Brain (organoid and tissue), 16 donors: ENCODE measurements at places on chromosomes 16 and 17. TPM values are rescaled to one million over a fixed set of nuclear protein-coding genes. Genes with fewer than 3 reads are reported as not detected.

GRCh38 chr16:66703406-66704215 is 7.1 kb upstream of the CMTM4 start:
- no peak for DNase-seq

GRCh38 chr16:79484237-79484636 is 116.3 kb downstream of the MAF start:
- DNase-seq: no peak

GRCh38 chr17:68498479-68499326 is 13.5 kb upstream of the PRKAR1A start:
- DNase-seq: no peak

DNA sequence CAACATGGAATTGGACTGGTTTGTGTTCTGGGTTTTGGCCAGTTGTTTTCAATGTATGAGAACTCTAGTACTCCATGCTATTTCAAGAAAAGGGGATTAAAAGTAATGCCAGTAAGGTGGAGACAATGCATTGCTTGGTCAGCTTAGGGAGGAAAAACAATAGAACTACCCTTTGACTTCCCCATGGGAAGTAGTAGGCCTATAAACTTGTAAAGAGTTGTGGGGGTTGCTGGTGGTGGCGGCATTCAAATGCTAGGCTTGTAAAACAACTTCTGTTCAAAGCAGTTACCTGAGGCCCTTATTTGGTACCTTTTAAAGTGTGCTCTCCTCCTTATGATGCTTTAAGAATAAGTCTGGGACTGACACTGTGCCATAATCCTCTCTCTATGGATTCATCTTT is 9.4 kb downstream of the MAP3K3 start:
- DNase-seq: no peak

DNA sequence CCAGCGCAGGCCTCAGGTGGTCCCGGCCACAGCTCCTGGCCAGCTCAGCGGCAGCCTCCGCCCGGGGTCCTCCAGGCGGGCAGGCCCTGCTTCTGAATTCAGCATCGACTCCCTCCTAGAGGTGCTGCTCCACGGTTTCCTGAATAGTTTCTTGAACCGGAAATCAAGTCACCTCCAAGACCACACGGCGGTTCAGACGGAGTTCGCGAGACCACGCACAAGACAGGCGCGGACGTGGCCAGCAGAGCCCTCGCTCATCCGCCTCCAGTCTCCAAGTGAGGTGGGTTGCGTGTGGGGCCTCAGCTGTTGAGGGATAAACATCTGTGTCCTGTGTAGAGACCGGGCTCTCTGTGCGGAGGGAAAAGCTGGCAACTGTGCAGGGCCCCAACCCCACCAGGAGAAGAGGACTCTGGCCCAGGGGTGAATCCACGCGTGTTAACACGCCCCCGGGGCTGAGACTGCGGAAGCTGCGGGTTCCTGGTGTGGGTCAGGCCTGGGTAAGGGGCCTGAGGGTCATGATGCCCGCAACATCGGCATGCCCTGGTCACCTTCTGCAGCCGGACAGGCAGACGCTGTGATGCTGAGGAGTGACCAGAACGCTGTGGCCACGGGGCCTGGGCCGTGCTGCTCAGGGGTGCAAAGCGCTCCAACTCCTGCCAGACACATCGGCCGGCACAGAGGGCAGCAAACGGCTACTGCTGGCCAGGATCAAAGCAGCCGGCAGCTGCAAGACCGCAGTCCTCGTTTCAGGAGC is 55.0 kb upstream of the METRNL start:
- no peak for DNase-seq

DNA sequence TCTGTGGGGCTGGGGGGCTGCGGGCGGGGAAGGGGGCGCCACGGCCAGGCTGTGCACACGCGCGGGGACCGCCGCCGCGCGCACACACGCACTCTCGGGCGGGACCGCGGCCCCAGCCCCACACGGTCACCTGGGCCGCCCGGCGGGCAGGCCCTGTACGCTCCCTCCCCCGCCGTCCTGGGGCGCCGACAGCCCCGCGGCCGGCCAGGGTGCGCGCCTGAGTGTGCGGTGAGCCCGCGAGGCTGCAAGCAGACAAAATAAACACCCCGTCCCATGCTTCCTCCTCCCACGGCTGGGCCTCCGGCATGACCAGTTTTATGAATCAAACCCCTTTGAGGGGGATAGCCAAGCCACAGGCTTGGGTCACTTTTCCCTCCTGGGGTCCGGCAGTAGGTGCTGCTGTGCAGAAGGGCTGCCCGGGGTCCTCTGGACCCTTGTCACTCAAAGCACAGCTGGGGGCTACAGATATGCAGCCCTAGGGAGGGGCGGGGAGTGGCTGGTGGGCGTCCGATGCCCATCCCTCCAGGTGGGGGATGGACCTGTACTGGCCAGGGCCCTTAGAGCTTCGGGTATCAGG is 441 bp downstream of the VASN start:
- no peak for DNase-seq

DNA sequence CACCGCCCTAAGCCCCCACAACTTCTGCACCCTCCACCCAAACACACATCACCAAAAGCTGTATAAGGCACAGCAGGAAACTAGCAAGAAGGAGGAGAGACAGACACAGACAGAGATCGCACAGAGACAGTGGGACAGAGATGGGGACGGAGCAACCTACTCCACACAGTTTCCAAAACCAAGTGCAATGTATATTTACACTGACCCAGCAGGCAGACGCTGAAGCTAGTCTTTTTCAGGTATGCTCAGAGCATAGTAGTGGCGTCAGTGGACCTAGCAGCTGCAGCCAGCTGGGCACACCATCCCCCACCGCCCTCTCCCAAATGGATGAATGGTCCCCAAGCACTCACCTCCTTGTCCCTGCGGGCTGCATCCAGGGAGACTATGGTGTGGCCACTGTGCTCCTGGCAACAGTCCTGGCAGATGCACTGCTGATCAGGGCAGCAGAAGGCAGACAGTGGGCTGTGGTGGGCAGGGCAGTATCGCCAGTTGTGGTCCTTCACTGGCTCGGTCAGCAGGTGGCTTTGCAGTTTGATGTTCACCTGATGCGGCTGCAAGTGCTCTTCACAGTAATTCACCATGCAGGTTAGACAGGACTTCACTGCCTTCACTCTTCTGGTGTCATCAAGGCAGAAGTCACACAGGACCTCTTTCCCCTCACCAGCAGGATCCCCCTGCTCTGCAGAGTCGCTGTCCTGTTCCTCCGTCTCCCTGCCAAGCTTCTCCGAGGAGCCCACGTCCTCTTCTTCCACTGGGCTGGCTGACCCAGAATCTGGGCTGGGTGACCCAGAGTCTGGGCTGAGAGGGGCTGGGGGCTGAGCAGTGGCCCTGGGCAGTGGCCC is 31.5 kb upstream of the FBXW10B start:
- DNase-seq: peak; percentile 34

DNA sequence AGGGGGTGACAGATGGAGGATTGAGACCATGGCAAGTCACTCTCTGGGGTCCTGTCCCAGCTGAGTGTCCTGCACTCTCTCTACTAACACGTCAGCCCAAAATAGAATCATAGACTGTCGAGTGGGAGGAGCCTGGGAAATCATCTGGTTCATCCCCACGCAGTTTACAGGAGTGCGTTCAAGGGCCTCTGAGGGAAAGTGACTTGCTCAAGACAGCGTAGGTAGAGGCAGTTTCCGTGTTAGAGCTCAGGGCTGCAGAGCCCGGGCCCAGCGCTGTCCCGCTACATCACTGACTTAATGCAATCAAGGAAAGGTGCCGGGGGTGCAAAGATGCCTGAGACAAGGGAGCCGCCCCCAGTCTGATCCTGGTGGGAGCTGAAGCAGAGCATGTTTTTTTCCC is 10.3 kb downstream of the GSG1L2 start:
- DNase-seq: no peak

GRCh38 chr16:57603115-57604024 is 25.1 kb upstream of the ADGRG1 start:
- DNase-seq: no peak

GRCh38 chr17:79887451-79887991 is 48.3 kb upstream of the CBX4 start:
- DNase-seq: no peak

DNA sequence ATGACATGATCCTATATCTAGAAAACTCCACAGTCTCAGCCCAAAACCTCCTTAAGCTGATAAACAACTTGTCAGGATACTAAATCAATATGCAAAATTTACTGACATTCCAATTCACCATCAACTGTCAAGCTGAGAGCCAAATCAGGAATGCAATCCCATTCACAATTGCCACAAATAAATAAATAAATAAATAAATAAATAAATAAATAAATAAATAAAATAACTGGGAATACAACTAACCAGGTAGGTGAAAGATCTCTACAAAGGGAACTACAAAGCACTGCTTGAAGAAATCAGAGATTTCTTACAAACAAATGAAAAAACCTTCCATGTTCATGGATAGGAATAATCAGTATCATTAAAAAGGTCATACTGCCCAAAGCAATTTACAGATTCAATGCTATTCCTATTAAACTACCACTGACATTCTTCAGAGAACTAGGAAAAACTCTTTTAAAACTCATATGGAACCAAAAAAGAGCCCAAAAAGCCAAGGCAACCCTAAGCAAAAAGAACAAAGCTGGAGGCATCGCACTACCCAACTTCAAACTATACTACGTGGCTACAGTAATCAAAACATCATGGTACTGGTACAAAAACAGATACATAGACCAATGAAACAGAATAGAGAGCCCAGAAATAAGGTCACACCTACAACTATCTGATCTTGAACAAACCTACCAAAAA is 37.7 kb downstream of the BRIP1 start:
- DNase-seq: no peak

- no peak for DNase-seq
Measured at GRCh38 chr17:57861000-57861789, 11.4 kb upstream of the MRPS23 start.

The EXOC3L1 gene
- polyA plus RNA-seq: 3.0 TPM

The SYCE1L gene
- 9.3 TPM for polyA plus RNA-seq

The MT3 gene
- 874 TPM for polyA plus RNA-seq

The SKAP1 gene
- polyA plus RNA-seq: 4.8 TPM

The JUP gene
- 195 TPM for polyA plus RNA-seq

The SLC4A1 gene
- polyA plus RNA-seq: 0.34 TPM
